Thymus (tissue), 14 donors: ENCODE measurements at places on chromosomes 11 and 22. TPM values are rescaled to one million over a fixed set of nuclear protein-coding genes. Genes with fewer than 3 reads are reported as not detected.

DNA sequence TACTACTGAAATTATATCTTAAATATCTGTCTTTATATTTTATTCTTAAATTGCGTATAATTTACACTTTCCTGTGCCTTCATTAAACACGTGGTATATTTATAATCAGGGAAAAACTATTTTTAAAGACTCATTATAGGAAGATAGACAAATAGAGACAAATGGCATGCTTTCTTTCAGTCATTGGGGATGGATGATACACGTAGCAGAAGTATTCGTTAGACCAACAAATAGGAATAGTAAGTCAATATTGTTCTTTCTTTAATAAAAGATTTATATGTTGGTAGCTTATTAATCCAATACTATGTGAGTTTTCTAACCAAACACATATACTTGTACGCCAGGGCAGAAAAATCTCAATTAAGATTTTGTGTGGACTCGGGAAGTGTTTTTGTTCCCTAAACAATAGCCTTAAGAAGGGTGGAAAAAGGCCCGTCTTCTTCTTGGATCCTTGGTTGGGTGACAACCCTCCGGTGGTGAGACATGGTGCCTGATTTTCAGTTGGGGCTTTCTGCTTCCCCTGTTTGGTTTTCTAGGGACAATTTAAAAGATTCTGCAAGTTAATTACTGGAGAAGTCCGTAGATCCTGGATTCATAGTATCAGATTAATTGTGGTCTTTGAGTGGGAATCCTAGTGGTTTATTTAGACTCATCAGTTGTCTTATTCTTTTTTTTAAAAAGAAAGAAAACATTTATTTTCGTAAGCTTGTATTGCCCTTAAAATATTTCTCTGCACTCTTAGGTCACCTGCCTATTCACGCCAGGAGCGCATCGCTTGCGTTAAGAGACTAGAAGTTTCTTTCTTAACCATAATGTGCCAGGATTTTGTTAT is 83.5 kb upstream of the WNT7B start:
- no peak for DNase-seq

Gene DNAL4
- polyA plus RNA-seq: 19.6 TPM

- no peak for DNase-seq
Measured at GRCh38 chr11:6633422-6634408, 14.5 kb upstream of the TPP1 start.

DNA sequence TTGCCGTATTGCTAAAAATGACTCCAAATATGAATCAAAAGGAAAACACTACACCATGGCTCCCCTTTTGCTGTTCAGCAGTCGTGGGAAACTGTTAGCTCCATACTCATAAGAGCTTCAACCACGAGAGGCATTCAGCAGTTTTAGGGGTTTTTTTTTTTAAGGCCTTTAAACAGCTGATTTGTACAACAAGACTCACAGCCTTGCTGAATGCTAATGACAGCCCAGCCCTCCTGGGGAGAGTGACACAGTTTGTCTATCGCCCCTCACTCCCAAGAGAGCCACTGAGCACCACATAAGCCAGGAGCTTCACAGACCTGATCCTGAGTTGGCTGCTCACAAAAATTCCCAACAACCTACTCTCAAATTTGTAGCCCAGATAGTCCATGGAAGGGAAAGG is 32.4 kb downstream of the GALNT18 start:
- no peak for DNase-seq

DNA sequence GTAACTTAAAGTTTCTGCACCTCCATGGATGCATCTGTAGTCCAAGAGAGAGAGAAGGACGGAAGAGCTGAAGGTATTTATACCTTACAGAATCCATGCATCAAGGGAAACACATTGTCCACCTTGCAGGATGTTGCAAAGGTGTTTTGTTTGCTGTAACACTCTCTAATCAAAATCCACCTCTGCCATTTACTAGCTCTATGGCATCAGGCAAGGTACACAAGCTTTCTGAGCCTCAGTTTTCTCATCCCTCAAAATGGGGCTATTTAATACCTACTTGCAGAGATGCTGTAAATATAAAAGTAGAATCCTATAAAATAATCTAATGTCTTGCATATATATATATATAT is 21.6 kb upstream of the SPON1 start:
- DNase-seq: no peak

Gene PDE2A
- polyA plus RNA-seq: 16.9 TPM

- DNase-seq: no peak
Measured at GRCh38 chr11:46237248-46238077, 40.0 kb upstream of the CREB3L1 start.

DNA sequence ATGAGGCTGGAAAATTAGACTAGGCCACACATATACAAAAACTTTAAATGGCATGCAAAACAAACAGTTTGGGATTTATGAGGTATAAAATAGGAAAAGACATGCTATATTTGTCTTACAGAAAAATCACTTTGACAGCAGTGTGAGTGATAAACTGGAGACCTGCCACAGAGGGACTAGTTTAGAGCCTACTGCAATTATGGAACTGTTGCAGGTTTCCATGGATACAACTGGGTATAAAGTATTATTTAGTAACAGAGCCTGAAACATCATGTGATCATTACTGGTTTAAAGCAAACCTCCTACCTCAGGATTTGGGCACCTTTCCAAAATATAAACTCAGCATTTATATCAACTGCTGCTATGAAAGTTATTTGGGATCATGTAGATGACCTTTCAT is 1032.5 kb downstream of the DLG2 start:
- DNase-seq: no peak

GRCh38 chr22:20998411-20999336 is 3.2 kb downstream of the THAP7 start:
- no peak for DNase-seq

- DNase-seq: no peak
Measured at GRCh38 chr11:12675951-12676711, 1.9 kb downstream of the TEAD1 start.

- no peak for DNase-seq
Measured at GRCh38 chr11:95884376-95884775, 39.5 kb downstream of the MTMR2 start.

Gene OR52N4
- 0.73 TPM for polyA plus RNA-seq
